ENCODE measurements at places on chromosomes 16 and 17.

DNA sequence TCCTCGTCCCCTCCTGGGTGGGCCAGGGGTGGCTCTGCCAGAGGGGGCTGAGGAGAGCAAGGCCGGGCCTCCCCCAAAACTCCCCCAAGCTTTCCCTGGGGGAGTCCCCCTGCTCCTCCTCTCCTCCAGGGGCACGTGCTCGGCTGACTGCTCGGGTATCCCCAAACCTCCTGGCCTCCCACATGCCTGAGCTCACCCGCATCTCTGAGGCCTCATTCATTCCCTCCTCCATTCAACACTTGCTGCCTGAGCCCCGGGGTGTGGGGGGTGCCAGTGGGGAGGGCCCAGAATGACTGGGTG, 83.1 kb downstream of the RTN4RL1 start:
- DNase-seq: no peak

- DNase-seq: no peak
These were observed 4.9 kb downstream of the CCP110 start for GRCh38 chr16:19528666-19529065.

GRCh38 chr16:5761592-5761991, 664.0 kb upstream of the EEF2KMT start:
- DNase-seq: no peak

GRCh38 chr16:83737729-83738354, 69.9 kb upstream of the HSBP1 start:
- DNase-seq: no peak

Measured in CD4-positive, alpha-beta memory T cell (primary cell).